ENCODE measurements at places on chromosomes 16 and 17.

- DNase-seq, result peak; percentile 99
Measured at GRCh38 chr16:29290631-29291247, 115.8 kb downstream of the NPIPB11 start.

GRCh38 chr16:2147981-2148671 is at the start of gene RAB26:
RAB26 (plus strand) TSS chr16:2148625; CDS start chr16:2148784, 159 bp downstream.
- DNase-seq, result peak; percentile 96

DNA sequence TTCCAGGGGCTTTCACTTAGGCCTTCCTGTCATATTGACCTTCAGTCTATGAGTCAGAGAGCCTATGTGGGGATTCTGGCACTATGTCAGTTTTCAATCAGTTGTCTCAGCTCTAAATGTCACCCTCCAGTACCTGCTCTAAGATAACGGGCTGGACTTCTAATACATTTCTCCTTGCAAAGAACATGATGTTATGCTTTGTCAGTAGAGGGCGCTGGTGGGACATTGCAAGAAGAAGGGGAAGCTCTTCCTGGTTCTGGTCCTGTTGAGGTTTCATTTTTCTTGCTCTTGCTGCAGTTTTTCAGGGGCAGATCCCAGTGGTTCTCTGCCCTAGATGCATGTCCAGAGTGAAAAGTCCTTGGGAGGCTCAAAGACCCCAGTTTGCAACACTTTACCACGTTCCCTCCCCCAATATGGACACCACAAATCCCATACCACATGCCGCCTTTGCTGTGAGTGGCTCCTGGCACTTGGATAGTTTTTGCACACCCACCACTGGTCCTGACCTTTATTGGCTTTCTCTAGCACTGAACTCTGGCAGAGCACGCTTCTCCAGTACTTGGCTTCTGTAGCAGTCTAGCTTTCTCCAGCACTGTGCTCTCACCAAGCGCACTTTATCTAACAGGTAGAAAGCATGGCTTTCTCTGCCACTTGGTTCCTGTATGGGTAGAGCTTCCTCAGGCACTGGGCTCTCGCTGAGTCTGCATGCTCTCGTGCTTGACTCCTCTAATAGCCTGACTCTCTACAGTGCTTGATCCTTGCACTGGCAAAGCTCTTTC is 49.0 kb downstream of the BCL7C start:
- peak; percentile 91 for DNase-seq

GRCh38 chr16:55325080-55325447 is 1.1 kb downstream of the IRX6 start:
- DNase-seq, result no peak

DNA sequence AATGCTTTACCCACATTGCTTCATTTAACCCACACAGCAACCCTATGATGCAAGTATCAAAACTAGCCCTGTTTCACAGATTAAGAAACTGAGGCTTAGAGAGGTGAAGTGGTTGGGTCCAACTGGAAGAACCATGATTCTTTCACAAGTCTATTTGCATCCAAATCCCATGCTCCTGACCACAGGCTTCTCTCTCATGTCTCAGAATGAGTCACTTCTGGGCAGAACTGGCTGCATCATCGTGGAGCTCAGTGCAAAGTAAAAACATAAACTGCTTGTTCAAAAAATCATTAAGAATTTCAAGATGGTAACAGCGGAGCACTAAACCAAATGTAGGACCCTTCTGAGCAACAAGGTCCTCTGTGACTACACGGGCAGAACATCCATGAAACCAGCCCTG is 20.2 kb upstream of the CES1 start:
- no peak for DNase-seq

GRCh38 chr16:48531011-48531962 is 78.7 kb downstream of the N4BP1 start:
- no peak for DNase-seq

GRCh38 chr16:10995565-10995964 is 51.2 kb downstream of the CLEC16A start:
- DNase-seq, result no peak

- DNase-seq, result peak; percentile 99
Measured at GRCh38 chr17:44066204-44066930, at the start of gene LSM12. LSM12 (minus strand) TSS chr17:44066671; CDS start chr17:44066587, 84 bp downstream.

DNA sequence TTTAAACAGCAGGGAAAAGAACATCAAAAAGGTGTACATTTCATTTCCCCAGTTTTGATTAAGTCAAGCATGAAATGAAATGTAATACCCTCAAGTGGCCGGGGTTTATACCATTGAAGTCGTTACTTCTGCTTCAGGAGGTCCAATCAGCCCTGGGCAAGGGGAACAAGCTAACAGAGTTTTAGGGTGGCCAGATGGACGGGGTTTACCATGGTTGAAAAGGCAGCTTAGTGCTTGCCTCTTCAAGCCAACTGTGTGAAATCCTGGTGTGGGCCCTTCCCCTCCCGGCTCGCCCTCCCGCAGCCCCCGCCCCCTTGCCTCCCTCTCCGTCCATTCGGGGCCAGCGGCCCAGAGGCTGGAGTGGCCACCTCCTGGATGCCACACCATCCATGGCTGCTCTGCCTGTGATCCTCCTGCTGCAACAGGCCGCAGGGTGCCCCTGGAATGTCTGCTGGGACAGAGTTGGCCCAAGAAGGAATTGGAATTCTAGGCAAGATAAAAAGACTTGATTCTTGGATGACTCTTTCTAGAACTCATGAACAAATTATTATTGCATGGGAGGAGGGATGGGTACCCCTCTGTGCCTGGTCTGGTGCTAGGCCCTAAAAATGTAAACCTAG is 296.2 kb upstream of the IRX3 start:
- DNase-seq, result no peak

GRCh38 chr17:81733507-81734404 is 21.7 kb downstream of the SLC25A10 start:
- DNase-seq, result peak; percentile 94

GRCh38 chr16:67926181-67926750 is 5.4 kb downstream of the CTRL start:
- DNase-seq, result no peak

- DNase-seq, result peak; percentile 94
Measured at GRCh38 chr17:39929646-39930407, 2.3 kb downstream of the LRRC3C start.

GRCh38 chr17:69012895-69013805 is 47.6 kb downstream of the ABCA9 start:
- no peak for DNase-seq

DNA sequence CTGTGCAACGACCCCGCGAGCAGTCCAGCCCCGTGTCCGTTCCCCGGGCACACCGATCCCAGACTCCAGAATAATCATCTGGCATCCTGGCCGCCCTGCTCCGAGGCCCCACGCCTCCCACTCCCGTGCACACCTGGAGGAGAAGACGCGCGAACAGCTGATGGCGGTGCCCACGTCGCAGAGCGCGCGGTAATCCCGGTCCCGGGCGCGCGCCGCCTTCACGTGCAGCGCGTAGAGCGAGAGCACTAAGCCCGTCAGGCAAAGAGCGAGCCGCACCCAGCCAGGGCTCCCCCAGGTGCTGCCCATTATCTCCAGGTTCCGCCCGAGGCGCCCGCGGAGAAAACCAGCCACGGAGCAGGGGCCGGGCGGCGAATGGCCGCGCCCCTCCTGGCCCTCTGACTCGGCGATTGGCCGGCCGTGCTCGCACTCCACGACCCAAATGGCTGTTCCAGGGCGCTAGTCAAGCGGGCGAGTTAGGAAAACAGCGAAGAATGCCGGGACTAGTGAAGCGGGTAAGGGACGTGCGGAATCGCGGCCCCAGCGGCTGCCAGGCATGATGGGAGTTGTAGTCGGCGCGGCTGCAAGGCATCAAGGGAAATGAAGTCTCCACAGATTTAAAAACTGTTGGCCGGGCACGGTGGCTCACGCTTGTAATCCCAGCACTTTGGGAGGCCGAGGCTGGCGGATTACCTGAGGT is at the start of gene VKORC1:
Gene VKORC1 (minus strand): TSS at position 374 of the 697 bp plus-strand sequence. CDS start 68 bp downstream, at position 306.
- peak; percentile 97 for DNase-seq

DNA sequence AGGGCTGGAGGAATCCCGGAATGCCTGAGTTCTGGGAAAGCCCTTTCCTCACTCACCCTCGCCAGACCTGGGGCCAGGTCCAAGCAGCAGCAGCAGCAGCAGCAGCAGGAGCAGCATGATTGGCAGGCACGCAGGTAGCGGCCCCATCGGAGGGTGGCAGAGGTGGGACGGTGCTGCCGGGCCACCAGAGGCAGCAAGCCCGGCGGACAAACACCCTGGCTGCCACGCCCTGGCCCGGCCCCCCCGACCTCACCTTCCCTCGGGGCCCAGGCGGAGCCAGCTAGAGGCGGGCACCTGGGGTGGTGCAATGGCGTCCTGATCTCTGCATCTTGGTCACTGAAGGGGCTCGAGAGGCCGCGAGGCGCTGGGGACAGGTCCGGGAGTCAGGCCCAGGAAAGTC is 122.4 kb downstream of the LAT start:
- peak; percentile 69 for DNase-seq

GRCh38 chr17:13158494-13159240 is 140.8 kb upstream of the ELAC2 start:
- no peak for DNase-seq

DNA sequence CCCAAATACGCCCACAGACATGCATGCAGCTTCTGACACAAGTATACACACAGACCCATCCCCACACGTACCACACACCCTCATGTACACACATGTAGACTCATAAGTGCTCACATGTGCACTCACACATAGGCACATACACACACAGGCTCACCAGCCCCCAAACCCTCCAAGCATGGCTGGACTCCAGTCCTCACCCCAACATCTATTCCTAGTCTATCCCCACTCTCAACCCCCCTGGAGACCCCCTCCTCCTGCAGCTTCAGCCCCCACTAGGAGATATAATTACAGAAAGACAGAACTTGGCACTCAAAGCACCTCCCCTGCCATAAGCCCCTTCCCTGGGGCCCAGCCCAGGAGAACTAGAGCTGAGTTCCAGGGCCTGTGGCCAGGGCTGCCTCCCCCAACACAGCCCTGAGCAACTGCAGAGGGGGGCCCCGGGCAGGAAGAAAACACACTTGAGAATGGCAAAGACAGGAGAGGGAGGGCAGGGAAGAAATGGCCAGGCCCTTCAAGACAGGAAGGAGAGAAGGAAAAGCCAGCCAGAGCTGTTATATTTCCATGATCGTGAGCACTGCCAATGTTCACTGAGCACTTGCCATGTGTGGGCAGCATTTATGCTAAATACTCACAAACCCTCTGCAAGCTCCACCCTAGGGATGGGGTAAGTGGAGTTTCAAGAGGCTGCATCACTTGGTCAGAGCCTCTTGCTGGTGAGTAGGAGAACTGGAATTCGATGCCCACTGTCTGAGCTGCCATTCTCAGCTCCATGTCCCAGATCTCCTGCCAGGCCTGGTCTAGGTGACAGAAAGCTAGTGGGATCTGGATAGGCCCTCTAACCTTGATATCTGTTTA is 224.5 kb downstream of the ZNF423 start:
- DNase-seq, result no peak

GRCh38 chr17:62696726-62697490 is 69.4 kb downstream of the MRC2 start:
- no peak for DNase-seq

DNA sequence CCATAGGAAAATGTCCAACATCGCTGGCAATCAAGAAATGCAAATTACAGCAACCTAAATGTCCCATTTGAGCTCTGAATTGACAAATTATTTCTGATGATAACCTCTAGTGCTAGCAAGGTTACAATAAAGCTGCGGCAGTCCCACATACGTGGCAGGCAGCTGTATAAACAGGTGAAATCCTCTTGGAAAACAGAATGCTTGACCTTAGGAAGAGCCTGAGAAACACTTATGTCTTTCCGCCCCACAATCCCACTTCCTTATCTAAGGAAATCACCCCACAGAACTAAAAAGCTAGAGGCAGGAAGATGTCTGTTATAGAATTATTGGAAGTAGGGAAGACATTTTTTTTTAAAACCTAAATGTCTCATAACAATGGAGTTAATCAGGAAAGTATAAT is 154.3 kb downstream of the KATNIP start:
- DNase-seq, result no peak

DNA sequence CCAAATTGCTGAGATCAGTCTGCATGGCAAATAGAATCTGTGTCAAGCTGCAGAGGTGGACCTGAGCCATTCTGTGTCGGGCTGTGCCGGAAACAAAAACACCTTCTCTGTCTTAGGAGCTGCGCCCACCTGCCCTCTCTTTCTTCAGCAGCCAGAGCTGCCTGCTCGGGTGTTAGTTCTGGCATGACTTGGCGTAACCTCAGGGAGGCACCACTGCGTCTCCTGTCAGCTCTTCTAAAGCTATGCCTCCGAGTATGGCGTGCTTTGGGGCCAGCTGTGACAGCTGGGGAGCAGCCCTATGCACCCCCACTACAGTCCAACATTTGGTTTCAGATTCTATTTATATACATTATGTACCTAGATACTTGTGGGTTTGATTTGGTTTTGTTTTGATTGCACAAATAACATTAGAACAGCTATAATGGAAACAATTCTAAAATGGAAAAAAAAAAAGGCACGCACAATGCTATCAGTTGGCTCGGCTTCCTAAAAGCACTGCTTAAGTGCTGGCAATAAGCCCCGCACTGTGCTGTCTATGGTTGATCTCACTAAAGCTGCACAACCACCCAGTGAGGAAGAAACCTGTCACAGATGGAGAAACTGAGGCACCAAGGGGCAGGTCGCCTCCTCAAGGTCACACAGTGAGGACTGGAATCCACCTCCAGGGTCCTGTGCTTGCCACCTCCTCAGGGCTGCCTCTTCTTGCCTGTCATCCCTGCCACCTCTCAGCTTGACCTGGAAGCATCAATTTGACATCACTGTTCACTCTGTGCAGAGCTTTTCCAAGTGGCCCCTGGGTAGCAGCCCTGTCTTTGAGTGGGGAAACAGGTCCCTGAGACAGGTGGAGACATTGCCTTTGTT is 18.7 kb upstream of the ADGRG1 start:
- no peak for DNase-seq

DNA sequence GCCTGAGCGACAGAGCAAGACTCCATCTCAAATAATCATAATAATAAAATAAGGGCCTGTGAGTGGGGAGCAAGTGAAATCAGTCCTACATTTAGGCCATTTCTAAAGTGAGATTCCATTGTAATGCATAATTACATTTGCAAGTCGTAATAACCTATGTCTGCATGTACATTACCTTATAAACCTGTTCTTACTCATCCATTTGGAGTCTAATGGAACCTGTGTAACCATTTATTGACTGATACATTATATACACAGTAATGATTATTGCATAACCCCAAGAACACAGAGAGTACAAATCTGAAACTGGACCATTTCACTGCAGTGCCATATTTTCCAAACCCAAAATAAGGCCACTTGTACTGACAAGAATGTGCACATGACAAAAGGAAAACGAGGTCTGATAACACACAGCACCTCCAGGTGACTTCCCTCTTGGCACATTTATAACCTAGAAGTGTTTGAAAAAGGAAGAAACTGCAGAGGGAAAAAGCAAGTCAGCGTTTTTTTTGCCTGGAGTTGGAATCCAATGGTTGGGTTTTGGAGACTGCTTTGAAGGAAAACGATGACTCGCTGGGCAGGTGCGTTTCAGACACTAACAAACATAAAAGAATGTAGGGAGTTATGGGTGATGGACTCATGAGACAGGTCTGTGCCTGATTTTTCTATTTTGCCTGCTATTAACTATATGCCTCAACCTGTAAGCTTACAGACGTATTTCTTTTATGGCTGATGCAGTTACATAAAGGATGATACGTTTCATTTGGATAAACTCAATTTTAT is 63.6 kb upstream of the KIFC3 start:
- DNase-seq, result no peak
